ENCODE measurements at places on chromosomes 7 and 10. TPM values are rescaled to one million over a fixed set of nuclear protein-coding genes. Genes with fewer than 3 reads are reported as not detected.

Gene ASIC3
- total RNA-seq, result not detected

Gene PDK4
- 2.9 TPM for total RNA-seq

Gene ZNF853
- 0.97 TPM for total RNA-seq

Gene TUBB8
- total RNA-seq, result not detected

Gene BLNK
- total RNA-seq, result not detected

Gene NRAP
- total RNA-seq, result not detected

Gene SLC39A12
- not detected for total RNA-seq

Gene CYP26C1
- 0.32 TPM for total RNA-seq

Gene FKBP6
- not detected for total RNA-seq

Gene PLPP4
- total RNA-seq, result 17.2 TPM

Gene ASZ1
- not detected for total RNA-seq

Gene ZMYND11
- total RNA-seq, result 43.9 TPM

Gene SAMD9
- total RNA-seq, result 11.0 TPM

Gene AQP1
- total RNA-seq, result 9.3 TPM

Gene KCND2
- 0.32 TPM for total RNA-seq

Gene NUTM2B
- 0.15 TPM for total RNA-seq

Gene TMEM229A
- total RNA-seq, result not detected

Gene SUN3
- total RNA-seq, result not detected

Gene GCK
- total RNA-seq, result 1.3 TPM

Gene CYP2C19
- not detected for total RNA-seq

Gene SPDYE18
- total RNA-seq, result under 0.01 TPM

Gene FEZF1
- total RNA-seq, result not detected

Gene SLC18A3
- not detected for total RNA-seq

Gene PPP3CB
- total RNA-seq, result 14.6 TPM

Gene ADAM12
- total RNA-seq, result 0.91 TPM

Gene GSTO1
- 258 TPM for total RNA-seq

Gene PNLIP
- total RNA-seq, result not detected

Gene MMP21
- not detected for total RNA-seq

Gene VOPP1
- total RNA-seq, result 103 TPM

Gene SPDYE6
- not detected for total RNA-seq

Gene NRG3
- 1.4 TPM for total RNA-seq

Gene LUC7L2
- 31.5 TPM for total RNA-seq

Gene WEE2
- total RNA-seq, result not detected

Gene AKR1C8
- not detected for total RNA-seq

Gene CADPS2
- total RNA-seq, result 47.7 TPM

Gene NHLRC2
- 9.0 TPM for total RNA-seq

Gene AGR3
- not detected for total RNA-seq

Gene OR9A4
- not detected for total RNA-seq

Gene REPIN1
- total RNA-seq, result 75.7 TPM

Gene ITIH5
- total RNA-seq, result not detected

Gene STEAP1B
- 124 TPM for total RNA-seq
